LoVo (cell line): ENCODE measurements at places on chromosomes 2 and 18.

GRCh38 chr18:42578792-42579191 lies 536.7 kb downstream of the RIT2 start:
- no peak for DNase-seq

GRCh38 chr2:134692499-134692898 lies 26.3 kb downstream of the TMEM163 start:
- no peak for DNase-seq

DNA sequence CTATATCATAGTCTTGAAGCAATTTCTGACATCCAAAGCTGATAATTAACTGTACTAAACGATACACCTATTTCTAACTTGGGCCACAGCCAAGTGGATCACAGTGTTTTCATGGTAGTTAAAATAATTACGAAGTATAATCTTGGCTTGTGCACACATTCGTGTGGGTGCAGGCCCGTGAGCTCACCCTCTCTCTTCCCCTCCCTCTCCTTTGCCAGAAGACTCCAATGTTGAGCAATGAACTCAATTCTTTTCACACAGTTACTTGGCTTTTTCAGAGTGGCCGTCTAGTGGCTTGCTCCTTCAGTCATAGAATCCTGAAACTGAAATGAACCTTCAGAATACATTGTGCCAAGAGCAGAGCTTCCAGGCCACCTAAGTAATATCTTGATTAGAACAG lies 178.7 kb downstream of the NCKAP5 start:
- DNase-seq = no peak

- DNase-seq = no peak
These were observed 17.5 kb downstream of the MGAT4A start for GRCh38 chr2:98713332-98714015.

DNA sequence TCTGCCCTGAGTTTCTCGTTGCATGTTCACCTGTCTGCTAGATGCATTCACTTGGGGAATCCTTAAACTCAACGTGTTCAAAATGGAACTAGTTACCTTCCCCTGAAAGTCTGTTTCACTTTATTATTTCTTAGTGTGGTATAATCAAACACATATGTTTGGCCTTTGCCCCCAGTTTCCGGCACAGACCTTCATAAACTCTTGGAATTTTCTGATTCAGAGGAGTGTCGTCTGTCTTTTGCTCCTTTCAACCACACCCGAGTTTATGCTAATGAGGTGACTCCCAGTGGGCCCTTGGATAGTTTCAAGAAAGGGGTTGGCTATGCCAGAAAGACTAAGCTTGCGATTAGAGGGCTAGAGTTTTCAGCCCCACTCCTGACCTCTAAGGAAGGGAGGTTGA lies 198.9 kb downstream of the CDCA7 start:
- DNase-seq = peak; percentile 78

DNA sequence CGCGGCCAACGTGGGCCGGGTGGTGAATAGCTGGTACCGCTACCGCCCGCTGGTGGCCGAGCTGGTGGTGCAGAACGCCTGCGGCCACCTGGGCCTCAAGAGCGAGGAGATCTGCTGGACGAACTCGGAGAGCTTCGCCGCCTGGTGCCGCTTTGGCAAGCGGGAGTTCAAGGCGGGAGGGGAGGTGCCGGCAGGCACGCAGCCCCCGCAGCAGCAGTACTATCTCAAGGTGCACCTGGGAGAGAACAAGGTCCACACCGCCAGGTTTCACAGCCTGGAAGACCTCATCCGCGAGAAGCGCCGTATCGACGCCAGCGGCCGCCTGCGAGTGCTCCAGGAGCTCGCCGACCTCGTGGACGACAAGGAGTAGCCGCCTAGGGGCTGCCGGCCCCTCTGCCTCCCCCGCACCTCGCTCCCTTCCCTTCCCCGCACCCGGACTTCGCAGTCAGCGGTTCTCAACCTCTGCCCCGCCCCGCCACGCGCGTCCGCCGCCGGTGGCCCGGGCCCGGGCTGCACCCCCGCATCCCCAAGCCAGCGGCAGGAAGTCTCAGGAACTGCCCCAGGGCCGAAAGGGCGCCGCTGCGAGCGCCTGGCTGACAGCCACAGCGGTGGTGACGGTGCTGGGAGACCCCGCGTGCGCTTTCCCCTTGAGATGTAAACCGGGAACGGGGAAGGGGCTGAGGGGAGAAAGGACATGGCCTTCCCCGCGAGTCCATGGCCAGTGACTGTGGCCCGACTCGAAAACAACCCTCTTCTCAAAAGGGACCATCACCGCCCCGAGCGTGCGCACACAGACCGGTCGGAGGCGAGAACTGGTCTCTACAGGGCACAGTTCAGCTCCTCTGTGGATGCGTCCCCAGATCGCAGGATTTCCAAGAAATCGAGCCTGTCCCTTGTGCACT lies 2.2 kb downstream of the LRATD1 start:
- DNase-seq = no peak

GRCh38 chr2:225103737-225104141 lies 61.5 kb upstream of the DOCK10 start:
- DNase-seq = no peak

DNA sequence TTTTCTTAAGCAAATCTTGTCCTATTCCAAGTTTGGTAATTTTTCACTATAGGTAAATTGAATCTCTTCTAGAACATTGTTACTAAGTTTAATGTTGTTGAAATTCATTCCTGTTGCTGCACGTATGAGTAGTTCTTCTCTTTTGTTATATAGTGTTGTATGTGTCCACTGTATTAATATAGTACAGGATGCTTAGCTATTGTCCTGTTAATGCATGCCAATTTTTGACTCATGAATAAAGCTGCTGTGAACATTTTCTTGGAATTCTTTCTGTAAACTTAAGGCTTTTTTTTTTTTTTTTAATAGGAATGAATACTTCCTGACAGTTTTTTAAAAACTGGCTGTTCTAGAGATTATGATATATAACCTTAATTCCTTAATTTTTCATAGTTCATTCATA lies 326.9 kb downstream of the SLC4A3 start:
- no peak for DNase-seq

DNA sequence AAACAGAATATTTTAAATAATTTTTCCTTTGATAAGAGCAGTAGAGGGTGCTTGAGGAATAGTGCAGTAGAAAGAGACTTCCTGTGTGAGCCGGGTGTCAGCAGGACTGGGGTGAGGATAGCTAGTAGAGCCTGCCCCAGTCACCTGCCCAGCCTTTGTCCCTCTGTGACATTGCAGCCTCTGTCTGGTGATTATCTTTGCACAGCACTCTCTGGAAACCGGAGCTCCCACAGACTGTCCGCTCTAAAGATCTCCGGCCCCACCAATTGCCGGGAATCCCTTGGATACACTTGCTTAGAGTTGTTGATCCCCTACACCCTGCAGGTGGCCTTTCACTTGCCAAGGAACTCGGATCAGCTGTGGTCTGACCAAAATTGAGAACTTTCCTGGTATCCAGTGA lies 1081.3 kb upstream of the TMEFF2 start:
- no peak for DNase-seq

GRCh38 chr2:172345956-172346555 lies 81.3 kb upstream of the ITGA6 start:
- peak; percentile 31 for DNase-seq

GRCh38 chr2:180618570-180618969 lies 361.8 kb upstream of the UBE2E3 start:
- no peak for DNase-seq

DNA sequence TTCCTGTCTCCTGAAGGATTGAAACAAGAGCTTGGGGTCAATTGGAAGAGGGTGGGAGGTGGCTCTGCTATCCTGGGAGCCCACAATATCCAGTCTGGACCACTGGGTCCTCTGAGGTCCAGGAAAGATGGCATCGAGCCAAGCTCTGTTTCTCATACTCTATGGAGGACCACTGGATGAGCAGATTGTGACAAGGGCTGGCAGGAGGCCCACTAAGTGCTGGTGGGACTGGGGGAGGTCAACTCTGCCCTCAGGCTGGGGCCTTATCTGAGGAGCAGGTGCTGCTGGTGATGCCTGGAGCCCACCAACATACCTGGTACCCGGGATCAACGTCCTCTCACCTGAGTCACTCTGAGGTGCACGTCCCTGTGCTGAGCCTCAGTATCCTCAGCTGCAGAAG lies 142.4 kb downstream of the NDUFA10 start:
- no peak for DNase-seq

- no peak for DNase-seq
These were observed 28.5 kb upstream of the DNAH7 start for GRCh38 chr2:196096982-196097745.
